ENCODE measurements at places on chromosomes 6 and 20. TPM values are rescaled to one million over a fixed set of nuclear protein-coding genes. Genes with fewer than 3 reads are reported as not detected.

Gene PHACTR1
- total RNA-seq, result 0.47 TPM

Gene ROS1
- total RNA-seq, result not detected

DNA sequence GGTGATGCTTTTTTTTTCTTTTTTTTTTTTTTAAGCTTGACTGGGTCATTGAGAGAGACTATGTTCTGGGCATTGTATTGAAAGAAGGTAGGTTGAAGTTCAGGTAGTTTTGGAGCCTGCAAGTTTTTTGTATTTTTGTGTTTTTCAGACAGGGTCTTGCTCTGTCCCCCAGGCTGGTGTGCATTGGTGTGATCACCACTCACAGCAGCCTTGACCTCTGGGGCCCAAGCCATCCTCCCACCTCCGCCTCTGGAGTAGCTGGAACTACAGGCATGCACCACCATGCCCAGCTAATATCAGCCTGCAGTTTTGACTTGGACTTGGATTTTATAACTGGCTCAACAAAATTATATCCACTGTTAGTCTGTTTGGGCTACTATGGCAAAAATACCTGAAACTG lies 31.7 kb upstream of the TFAP2A start:
- DNase-seq, result no peak

DNA sequence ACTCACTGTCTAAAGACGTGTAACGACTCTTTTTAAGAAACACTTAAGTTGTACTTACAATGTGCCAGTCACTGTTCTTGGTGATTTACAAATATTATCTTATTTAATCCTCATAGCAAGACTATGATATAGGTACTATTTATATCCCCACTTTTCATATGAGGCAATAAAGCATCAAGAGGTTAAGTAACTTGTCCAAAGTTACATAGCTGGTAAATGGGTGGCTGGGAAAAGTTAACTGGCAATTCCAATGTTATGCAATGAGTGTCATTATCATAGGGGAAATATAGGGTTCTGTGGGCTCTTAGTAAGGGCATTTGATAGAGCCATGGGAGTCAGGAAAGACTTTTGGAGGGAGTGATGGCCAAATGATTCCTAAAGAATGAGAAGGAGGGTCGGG lies 21.4 kb upstream of the RIPOR2 start:
- no peak for DNase-seq
